ENCODE measurements at places on chromosomes 12 and 14.

DNA sequence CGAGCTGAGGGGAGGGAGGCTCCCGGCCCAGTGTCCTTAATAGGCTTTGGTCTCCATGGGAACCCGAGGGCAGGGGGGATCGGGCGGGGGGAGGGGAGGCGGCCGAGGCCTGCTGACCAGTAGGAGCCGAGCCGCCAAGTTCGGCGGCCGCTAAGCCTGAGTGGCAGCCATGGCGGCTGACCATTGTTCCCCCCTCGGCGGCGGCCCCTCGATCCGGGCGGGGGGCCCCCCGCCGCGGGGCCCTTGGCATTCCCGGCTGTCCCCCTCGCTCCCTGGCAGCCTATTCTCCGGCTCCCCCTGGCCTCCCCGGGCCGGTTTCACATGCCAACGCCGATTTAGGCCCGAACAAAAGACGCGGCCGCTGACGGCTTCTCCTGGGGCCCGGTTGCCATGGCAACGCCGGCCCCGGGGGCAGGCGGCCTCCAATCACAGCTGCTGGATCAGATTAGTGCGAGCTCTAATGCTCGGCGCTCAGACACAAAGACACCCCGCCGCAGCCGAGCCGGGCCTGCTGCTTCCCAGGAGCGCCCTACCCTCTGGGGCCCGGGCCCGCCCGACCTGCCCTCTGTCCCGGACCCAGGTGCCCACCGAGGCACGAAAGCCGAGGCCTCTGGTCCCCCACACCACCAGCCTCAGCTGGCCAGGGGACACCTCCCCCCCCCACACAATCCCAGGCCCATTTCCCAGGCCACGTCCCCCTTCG, 7.3 kb downstream of the MSI1 start:
- DNase-seq: peak; percentile 98

GRCh38 chr12:31647086-31647491, 12.4 kb upstream of the ETFBKMT start:
- no peak for DNase-seq

DNA sequence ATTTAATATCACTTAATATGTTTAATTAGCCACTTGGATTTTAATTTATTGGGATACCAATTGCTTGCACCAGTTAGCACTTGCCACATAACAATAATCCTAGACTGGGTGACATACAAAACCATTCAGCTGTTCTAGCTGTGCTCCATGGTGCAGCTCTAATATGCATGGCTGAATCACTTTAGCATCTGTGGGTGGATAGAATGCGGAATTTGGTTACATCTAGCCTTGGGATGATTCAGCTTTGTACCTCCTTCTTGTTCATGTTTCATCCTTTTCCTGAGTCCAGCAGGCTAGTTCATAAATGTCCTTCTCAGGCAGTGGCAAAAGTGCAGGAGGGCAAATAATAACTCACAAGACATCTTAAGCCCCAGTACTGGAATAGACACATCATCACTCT, 1263.0 kb downstream of the LRFN5 start:
- DNase-seq: no peak

DNA sequence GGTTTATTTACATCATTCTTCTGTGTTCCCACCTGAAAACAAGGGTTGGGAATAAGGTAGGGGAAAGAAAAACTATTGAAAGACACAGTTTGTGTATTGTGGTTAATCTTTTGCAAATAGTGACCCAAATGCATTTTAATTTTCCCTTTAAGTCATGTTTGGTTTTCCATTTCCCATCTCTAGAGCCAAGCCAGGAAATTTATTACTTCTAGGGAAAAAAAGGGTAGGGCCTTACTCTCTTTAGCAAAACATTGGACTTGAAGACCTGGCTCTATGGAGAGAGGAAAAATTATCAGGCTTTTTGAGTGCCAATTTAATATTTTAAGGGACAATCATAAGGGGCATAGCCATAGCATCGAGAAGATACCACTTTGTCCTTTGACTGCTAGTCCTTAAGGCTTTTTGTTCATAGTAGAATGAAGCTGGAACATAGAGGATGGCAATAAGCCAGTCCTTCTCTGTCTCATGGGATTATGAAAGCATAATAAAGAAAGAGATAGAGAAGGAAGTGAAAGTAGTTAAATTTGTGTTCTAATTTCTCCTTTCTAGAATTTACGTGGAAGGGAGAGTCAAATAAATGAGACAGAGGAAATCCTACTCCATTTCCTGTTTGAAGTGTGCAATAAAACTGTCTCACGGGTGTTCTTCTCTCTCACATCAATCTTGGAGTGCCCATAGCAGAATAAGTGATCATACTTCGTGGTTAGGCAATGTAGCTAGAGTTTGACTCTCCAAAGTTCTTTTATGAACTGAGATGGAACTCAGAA, 50.9 kb upstream of the PPFIA2 start:
- DNase-seq: no peak

DNA sequence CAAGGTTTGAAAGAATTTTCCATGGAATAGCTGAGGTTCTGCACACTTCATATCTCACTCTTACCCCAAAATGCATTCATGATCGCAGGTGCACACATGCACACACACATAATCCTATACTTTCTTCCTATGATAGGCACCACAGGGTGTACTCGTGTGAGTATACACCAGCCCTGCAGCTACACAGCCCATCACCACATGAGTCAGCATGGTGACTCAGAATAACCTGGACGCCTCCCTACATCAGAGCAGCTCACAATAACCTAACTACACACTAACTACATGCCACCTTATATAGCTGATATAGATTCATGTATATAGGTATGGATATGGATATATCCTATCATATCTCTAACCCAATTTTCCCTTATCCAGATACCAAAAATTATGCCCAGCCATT, 850.2 kb upstream of the TMEM132C start:
- DNase-seq: no peak

GRCh38 chr14:59376686-59377085, 88.5 kb downstream of the GPR135 start:
- DNase-seq: no peak

DNA sequence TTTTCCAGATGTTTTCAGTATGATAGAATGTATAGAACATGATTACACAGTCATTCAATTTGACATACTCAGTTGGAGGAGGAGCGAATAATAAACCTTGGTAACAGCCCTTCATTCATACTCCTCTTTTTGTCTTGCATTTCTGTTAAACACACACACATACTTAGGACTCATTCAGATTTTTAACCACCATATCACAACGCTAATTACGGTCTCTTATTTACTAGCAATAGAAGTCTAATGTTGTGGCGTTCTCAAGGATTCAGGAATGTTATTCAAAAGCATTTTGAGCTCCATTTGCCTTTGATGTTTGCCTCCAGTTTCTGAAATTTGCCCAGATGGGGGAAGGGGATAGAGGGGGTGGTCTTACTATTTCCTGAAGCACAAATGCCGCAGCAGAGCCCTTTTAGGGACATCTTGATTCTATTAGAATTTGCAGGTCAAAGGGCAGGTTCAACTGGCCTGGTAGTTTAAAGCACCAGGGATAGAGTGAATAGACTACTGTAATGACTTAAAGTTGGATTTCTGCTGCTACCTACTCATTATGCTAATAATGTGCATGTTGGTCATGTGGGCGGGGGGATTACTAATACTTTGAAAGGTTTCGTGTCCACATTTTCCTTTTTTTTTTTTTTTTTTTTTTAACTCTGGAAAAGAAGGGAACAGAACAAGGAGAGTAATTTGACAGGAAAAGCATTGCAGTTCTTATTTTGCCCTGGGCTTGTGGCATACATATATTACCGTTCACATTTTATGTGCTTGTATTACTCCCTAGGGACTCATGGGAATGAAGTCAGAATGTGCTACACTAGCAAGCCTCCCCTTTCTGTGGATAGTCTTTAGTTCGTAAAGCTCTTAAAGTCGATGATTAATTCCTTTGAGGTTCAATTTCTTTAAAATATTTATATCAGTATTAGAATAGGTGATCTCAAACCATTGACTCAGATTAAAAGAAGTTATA, 226.8 kb downstream of the FBXL14 start:
- no peak for DNase-seq

GRCh38 chr14:100571837-100572236, 15.4 kb downstream of the BEGAIN start:
- no peak for DNase-seq

- no peak for DNase-seq
Observed at GRCh38 chr12:69324797-69325466, 23.2 kb upstream of the LYZ start.

GRCh38 chr12:125533434-125534029, 468.3 kb downstream of the AACS start:
- DNase-seq: peak; percentile 19

- no peak for DNase-seq
Observed at GRCh38 chr14:49984424-49984823, 91.5 kb downstream of the ARF6 start.

DNA sequence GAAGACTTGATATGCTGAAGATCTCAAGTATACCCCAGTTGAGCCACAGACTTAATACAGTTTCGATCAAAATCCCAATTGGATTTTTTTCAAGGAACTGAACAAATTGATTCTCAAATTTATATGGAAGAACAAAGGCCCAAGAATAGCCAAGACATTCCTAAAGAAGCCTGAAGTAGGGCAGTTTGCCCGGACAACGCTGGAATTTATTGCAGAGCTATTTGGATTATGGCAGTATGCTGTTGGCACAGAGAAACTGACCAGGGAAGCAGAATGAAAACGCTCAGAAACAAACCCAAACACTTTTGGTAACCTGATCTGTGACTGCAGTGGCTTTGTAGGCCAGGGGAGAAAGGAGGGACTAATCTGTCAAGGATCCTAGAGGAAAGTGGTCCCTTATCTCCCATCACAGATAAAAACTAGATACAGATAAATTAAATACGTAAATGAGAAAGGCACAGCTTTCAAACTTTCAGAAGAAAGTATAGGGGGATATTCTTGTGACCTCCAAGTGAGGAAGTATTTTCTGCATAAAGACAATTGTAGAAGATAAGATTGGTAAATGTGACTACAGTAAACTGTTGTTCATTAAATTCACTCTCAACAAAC, 35.9 kb upstream of the GSC start:
- DNase-seq: no peak

GRCh38 chr14:59454139-59454538, 11.0 kb downstream of the GPR135 start:
- DNase-seq: no peak

- DNase-seq: no peak
Observed at GRCh38 chr12:14275886-14276285, 89.6 kb upstream of the ATF7IP start.

DNA sequence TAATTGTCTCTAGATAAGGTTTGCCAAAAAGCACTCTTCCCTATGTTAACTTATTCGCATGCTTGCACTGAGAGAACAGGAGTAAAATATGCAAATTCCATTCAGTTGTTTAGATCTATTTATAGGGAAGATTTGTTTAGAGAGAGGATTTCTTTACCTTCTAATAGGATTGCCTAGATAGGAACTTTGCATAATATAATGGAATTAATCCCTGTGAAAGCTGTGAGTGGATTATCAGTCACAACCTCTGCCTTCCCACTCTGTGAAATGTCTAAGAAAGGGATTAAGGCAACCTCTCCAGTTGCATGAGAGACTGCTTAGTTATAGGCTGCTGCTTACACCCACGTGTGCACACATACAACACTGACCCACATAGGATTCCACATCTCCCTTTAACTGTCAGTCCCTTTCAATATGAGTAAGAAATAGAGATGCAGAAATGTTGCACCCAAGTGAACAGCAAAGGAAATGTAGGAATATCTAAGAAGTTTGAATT, 83.2 kb downstream of the ALG10B start:
- DNase-seq: no peak

Data from NCI-H2081 (cell line).